ENCODE measurements at places on chromosomes 1 and 21.

- no peak for DNase-seq
These were observed 148.0 kb downstream of the DHRS3 start for GRCh38 chr1:12469990-12470389.

GRCh38 chr1:61481315-61481715 is 243.6 kb downstream of the TM2D1 start:
- no peak for DNase-seq

GRCh38 chr1:17531682-17532487 is 7.6 kb upstream of the ARHGEF10L start:
- no peak for DNase-seq

DNA sequence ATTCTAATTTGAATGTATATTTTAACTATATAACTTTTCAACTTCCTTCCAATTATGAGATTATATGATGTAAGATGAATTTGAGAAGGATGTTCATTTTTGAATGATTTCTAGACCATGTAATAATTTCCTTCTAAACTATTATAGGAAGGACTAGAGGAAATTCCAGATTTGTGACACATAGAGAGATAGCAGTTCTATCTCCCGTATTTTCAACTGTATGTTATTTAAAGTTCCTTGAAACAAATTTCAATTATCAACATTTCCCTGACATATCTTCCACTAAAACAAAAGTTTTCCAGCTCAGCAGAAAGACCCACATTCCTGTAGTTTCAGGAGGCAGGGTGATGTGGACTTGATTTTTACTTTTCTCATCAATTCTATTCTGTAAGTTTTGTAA is 396.7 kb upstream of the C1orf87 start:
- no peak for DNase-seq

DNA sequence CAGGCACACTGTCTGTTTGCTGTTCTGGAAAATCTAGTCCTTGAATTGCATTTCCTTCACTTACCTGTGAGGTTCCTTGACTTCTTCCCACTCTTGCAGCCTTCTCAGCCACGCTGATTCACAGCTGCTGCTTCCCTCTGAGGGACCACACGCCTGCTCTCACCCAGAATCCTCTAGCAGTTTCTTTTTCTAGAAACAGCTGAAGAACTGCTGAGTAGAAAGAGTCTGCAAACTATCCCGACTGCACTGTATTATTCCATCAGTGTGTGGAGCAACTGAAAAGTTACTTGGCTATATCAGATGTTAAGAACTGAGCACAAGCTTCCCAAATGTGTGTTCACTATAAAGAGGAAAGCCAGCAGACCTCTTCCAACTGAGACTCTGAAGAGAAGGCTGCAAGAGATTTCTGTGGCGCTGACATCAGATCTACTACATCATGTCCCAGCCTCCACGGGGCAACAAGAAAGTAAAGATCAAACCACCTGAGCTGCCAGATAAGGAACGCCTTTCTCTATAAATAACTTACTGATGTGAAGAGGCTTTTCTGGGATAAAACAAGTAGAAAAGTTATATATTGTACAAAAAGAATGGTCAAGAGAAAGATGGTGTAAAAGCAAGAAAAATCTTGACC is 226.6 kb downstream of the RERE start:
- DNase-seq, result no peak

Measured in right lung (tissue), 10 donors.